Activated T-cell treated with anti-CD3 and anti-CD28 coated beads for 4 hours (primary cell): ENCODE measurements at places on chromosomes 4 and X.

DNA sequence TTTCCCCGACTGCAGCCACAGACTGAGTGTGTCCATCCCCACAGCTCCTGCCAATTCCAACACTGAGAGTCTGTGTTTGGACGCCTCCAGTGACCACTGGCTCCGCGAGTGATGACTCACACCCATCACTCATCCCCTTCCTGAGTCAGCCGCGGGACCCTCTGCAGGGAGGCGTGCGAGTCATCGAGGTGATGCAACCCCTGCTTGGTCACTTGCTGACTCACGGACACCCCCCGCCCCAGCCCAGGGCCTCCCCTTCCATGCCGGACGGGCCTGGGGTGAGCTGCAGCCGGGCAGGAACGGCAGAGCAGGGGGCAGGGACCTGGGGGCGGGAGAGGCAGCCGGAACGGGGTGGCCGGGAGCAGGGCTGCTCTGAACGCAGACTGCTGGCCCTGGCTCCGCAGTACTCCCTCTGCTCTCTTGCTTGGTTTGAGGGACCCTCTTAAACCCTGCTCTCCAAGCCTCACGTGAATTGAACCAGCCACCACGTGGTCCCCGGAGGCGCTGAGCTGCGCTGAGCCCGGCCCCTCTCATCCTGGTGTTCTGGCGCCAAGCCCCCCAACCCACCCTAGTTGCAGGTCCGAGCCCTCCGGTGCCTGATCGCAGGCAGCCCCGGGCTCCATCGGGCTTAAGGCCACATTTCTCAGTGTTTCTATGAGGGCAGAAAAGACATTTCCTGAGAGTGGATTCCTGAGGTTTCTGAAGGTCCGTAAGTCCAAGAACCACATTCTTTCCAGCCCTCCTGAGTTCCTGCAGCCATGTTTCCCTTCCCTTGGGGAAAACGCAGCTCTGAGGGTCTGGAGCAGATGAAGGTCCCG, 32.4 kb downstream of the FGFRL1 start:
- DNase-seq: no peak

GRCh38 chr4:128600996-128601871, 208.3 kb upstream of the JADE1 start:
- no peak for DNase-seq

DNA sequence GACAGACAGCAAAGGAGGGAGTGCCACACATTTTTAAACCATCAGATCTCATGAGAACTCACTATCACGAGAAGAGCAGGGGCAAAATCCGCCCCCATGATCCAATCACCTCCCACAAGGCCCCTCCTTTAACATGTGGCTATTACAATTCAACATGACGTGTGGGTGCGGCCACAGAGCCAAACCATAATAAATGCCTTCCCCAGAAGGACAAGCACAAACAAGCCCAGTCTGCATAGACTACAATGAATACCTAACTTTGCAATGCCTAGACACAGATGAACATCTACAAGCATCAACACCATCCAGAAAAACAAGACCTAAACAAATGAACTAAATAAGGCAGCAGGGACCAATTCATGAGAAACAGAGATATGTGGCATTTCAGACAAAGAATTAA, 12.3 kb downstream of the ETDA start:
- DNase-seq: no peak

- no peak for DNase-seq
Measured at GRCh38 chr4:118356111-118356510, 3.3 kb upstream of the PRSS12 start.

DNA sequence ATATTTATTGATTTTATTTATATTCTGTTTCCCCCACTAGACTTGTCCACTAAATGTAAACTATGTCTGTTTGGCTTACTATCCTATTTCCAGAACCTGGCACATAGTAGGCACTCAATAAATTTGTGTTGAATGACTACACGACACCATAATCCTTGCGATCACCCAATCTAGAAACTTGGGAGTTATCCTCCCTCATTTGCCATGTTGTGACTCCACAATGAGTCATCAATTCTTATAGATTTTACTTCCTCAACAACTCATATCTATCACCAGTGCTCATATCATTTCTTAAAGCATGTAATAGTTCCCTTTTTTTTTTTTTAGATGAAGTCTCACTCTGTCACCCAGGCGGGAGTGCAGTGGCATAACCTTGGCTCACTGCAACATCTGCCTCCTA, 39.9 kb upstream of the VAMP7 start:
- no peak for DNase-seq
